ENCODE measurements at places on chromosomes 3 and 15.

- peaks cover 69% of the 10 kb centered on the region for H3K4me1 ChIP-seq
- no peak overlapping the region for H3K27ac ChIP-seq
- no peak overlapping the region for H3K4me3 ChIP-seq
These were observed 41.8 kb upstream of the CHRNB4 start for GRCh38 chr15:78682693-78683410.

DNA sequence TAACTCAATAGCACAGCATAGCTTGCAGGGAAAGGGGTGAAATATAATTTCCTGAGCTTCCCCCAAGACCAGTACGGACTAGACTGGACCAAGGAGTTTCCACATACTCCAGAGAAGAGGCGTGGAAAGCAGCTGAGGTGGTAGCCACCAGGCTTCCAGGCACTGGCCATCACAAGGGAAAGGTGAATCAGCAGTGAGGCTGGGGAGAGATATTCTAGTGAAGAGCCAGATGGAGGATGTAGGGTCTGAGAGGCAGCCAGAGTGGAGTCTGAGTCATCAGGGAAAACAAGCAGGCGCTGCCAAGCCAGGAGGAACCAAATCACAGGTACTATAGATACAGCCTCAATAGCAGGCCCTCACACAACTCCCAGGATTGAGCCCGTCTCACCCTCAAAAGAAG is 9.6 kb upstream of the RASA2 start:
- H3K4me3 ChIP-seq, result no peak overlapping the region
- H3K4me1 ChIP-seq, result no peaks in the 10 kb centered on the region
- no peak for DNase-seq
- no peaks in the 10 kb centered on the region for H3K27me3 ChIP-seq
- no peak overlapping the region for H3K27ac ChIP-seq

GRCh38 chr15:28899061-28899738 is 13.4 kb downstream of the APBA2 start:
- H3K4me1 ChIP-seq, result no peaks in the 10 kb centered on the region
- H3K4me3 ChIP-seq, result no peak overlapping the region
- H3K27me3 ChIP-seq, result no peaks in the 10 kb centered on the region
- H3K36me3 ChIP-seq, result no peaks in the 10 kb centered on the region

- DNase-seq, result peak; percentile 17
- no peaks in the 10 kb centered on the region for H3K27me3 ChIP-seq
- peaks cover 7% of the 10 kb centered on the region for H3K4me1 ChIP-seq
- H3K36me3 ChIP-seq, result no peaks in the 10 kb centered on the region
- H3K27ac ChIP-seq, result no peak overlapping the region
- H3K4me3 ChIP-seq, result no peak overlapping the region
These were observed 76.9 kb upstream of the ABI3BP start for GRCh38 chr3:101069901-101070798.

DNA sequence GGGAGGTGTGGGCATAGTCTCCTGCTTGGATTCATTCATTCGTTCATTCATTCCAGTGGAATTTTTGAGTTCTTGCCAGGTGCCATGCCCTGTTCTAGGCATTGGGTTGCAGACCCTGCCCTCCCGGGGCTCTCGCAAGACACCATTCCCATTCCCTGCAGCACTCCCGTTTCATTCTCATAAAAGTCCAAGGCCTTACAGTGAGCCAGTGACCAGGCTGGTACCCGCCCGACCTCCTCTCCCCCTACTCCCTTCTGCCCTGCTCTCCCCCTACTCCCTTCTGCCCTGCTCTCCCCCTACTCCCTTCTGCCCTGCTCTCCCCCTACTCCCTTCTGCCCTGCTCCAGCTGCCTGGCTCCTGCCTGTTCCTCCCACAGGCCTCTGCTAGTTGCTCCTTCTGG is 41.9 kb downstream of the AMOTL2 start:
- peaks cover 74% of the 10 kb centered on the region for H3K4me1 ChIP-seq
- peak overlapping the region; percentile 99 for H3K27ac ChIP-seq
- no peak overlapping the region for H3K4me3 ChIP-seq
- no peaks in the 10 kb centered on the region for H3K27me3 ChIP-seq

DNA sequence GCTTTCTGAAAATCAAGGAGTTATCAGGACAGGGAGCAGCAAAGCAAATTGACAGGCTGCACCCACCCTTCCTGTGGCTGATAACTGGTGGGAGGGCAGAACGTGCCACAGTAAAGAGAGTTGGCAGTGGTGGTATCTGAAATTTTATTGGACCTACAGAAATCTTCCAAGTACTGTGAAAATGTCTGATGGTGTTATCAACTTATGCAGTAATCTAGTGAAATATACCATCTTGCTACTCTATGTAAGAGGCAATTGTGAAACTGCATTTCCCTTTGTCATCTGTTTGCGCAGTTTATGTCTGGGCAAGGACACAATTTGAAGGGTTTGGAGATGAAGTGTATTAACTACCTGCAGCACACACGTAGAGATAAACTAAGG is 1.5 kb downstream of the PLCL2 start:
- no peak overlapping the region for H3K27ac ChIP-seq
- peak overlapping the region; percentile 73 for H3K4me3 ChIP-seq
- H3K27me3 ChIP-seq, result no peaks in the 10 kb centered on the region
- DNase-seq, result no peak
- peaks cover 10% of the 10 kb centered on the region for H3K4me1 ChIP-seq
- no peaks in the 10 kb centered on the region for H3K36me3 ChIP-seq

DNA sequence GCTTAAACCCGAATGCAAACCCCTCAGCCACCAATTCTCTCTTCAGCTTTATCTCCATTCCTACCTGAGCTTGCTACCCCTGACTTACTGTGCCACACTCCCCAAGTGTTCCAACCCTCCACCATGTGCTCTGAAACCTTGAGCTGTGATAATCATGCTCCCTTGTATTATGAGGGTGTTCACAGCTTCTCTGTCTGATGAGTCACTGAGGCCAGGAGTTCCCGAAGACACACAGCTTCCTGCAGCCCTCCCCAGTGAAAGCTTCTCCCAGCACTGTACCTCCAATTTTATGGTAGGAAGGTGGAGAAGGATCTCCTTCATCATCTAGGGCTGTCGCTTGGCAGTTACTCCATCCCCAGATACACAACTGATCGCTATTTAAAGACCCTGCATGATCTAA is 24.9 kb downstream of the STAC start:
- no peaks in the 10 kb centered on the region for H3K27me3 ChIP-seq
- DNase-seq, result no peak
- no peak overlapping the region for H3K4me3 ChIP-seq
- H3K27ac ChIP-seq, result no peak overlapping the region

DNA sequence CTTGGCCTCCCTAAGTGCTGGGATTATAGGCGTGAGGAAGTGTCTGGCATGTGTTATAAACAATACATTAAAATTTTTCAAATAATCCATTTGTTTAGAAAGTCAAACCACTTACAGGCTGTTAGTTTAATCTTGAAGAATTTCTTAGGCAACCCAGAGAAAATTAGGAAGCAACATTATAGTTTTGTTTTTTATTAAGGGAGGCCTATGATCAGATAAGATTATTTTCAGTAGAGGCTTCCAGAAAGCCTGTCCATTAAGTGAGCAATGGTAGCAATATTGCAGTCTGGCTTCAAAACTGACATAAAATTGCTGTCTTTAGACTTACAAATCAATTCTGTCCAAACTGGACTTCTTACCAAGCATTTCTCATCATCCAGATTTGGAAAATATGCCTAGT is 49.6 kb downstream of the CD47 start:
- H3K4me1 ChIP-seq, result no peaks in the 10 kb centered on the region
- H3K36me3 ChIP-seq, result peaks cover 3% of the 10 kb centered on the region
- H3K4me3 ChIP-seq, result no peak overlapping the region
- no peaks in the 10 kb centered on the region for H3K27me3 ChIP-seq
- no peak overlapping the region for H3K27ac ChIP-seq

DNA sequence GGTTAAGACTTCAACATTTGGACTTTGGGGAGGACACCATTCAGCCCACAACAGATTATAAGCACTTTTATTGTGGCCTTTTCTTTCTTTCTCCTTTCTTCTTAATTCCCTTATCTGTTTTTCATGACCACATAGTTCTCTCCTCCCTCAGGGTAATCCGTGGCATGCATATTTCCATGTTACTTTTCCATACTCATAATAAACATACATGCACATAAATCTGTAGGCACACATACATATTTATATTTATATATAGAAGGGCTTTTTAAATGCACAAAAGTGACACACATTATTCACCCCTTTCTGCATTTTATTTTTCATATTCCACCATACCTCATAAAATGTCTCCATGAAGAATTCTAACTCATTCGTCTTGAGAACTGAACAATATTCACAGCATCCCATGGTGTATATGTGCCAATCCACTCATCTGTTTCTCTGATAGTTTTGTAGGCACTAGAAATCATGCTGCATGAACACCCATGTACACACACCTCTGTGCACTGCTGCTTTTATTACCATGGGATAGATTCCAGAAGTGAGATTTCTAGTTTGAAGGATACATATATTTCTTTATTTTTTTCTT is 38.1 kb upstream of the GADL1 start:
- H3K4me3 ChIP-seq, result no peak overlapping the region
- no peak overlapping the region for H3K27ac ChIP-seq
- no peak for DNase-seq
- no peaks in the 10 kb centered on the region for H3K4me1 ChIP-seq

DNA sequence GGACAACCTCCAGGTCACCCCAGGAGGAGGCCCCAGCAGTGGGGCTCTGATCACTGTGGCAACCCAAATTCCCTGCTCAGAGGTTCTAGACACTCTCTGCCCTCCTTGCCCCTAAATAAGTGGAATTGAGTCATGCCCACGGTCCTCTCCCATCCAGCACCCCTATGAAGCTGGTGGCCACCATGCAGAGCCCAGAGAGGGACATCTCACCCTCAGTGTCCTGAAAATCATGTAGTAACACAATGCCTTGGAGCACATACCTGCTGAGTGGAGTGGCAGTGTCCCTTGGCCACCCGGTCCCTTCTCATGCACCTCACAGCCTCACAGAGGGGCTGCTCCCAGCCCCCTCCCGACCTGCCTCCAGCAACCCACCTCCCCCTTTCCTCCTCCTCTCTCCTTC is 114.3 kb upstream of the MEF2A start:
- DNase-seq, result no peak
- no peak overlapping the region for H3K27ac ChIP-seq
- no peaks in the 10 kb centered on the region for H3K27me3 ChIP-seq
- H3K4me3 ChIP-seq, result no peak overlapping the region
- peaks cover 21% of the 10 kb centered on the region for H3K4me1 ChIP-seq

DNA sequence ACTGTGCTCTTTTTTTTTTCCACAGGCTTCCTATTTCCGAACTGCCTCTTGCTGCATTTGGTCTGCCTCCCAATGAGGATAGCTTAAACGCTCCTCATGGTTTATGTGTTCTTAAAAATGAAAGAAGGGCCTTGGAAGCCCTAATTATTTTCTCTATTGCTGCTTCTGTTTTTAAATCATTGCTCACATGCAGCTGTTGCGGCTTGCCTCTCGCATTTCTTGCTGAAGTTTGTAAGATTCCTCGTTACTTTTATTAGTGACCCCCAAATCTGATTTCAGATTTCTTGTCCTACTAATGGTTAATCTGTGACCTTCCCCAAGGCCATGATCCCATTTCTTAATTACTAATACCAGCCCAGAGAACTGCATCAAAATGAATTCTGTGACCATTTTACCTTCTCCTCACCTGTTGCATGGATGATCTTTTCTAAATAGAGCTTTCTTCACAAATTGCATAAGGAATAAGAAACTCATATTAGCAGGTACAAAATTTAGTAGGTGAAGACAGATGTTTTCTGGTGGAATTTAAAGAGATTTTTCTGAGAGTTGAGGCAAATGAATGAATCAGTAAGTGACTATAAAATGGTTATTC is 1.8 kb downstream of the UBE2E1 start:
- no peak for DNase-seq
- no peaks in the 10 kb centered on the region for H3K27me3 ChIP-seq
- peaks cover 17% of the 10 kb centered on the region for H3K36me3 ChIP-seq
- H3K4me3 ChIP-seq, result peak overlapping the region; percentile 85
- H3K4me1 ChIP-seq, result 0 out of 2 replicates have a peak, but pooled peaks cover 8% of the 10 kb centered on the region

- DNase-seq, result no peak
- H3K36me3 ChIP-seq, result no peaks in the 10 kb centered on the region
- no peaks in the 10 kb centered on the region for H3K27me3 ChIP-seq
- H3K4me1 ChIP-seq, result no peaks in the 10 kb centered on the region
These were observed 6.7 kb downstream of the RASGRP1 start for GRCh38 chr15:38557921-38558320.

DNA sequence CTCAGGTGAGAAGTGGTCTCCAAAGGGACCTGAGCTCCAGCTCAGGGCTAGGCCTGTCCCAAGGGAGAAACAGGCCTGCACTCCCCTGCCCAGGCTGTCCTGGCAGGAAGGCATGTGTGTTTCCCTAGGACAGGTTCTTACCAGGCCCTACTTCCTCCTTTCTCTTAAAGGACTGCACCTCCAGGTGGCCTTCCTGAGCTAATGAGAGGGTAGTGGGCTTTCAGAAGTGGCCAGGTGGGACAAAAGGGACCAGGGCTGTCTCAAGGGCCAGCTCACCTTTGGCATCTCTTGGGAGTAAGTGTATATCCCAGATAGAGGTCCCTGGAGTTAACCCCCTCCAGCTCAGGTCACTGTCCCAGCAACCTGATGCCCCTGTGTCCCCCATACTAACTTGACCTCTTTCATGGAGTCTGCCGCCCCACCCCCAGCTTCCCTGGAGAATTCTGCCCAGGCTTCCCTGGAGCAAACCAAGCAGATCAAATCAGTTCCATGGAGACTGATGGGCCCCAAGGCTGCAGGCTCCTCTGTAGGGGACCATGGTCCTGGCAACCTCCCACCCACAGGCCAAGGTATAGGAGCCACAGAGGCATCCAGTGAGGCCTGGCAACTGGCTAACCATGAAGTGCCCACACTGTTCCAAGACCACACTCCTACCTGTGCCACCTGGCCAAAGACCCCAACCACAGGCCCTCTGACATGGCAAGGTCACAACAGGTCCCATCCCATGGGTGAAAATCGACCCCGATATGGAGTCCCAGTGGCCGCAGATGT is 67.6 kb downstream of the ZNF445 start:
- H3K4me1 ChIP-seq, result no peaks in the 10 kb centered on the region
- no peak for DNase-seq
- no peak overlapping the region for H3K4me3 ChIP-seq
- H3K27me3 ChIP-seq, result no peaks in the 10 kb centered on the region
- peaks cover 6% of the 10 kb centered on the region for H3K36me3 ChIP-seq

- H3K4me3 ChIP-seq, result no peak overlapping the region
- no peak overlapping the region for H3K27ac ChIP-seq
- no peaks in the 10 kb centered on the region for H3K36me3 ChIP-seq
- DNase-seq, result no peak
These were observed 314.7 kb upstream of the ATP10A start for GRCh38 chr15:26177816-26178215.

DNA sequence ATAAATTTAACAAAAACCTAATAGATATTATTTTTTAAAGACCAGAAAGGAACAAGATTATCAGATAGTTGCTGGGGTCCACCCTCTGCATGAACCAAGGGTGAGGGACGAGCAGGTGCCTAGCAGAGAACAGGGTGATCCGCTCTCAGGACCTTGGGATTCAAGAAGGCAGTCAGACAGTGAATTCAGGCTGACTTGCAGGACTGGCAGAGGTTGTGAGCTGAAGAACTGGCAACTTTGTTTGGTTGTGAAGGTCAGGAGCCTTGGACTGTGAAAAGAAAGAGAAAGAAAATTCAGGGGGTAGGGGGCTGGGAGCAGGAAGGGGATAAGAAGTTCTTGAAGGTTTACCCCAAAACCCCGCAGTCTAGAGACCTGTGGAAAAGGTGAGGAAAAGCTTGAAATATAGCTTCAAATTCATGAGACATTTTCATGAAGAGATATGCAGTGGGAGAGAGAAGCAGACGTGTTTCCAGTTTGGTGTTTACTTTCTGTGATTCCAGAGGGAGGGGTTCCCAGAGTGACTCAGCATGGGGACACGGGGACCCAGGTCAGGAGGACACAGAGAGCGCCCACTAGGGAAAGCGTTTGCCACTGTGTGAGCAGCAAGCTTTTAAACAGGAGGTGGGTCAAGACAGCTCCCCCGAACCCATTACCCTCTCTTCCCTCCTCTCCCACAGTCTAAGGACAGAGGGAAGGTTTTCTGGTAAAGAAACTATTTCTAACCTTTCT is 217.2 kb upstream of the UMPS start:
- DNase-seq, result no peak
- H3K4me1 ChIP-seq, result no peaks in the 10 kb centered on the region
- H3K27ac ChIP-seq, result no peak overlapping the region
- H3K36me3 ChIP-seq, result peaks cover 7% of the 10 kb centered on the region
- H3K27me3 ChIP-seq, result no peaks in the 10 kb centered on the region
